H4 (cell line): ENCODE measurements at places on chromosomes 12 and 14. TPM values are rescaled to one million over a fixed set of nuclear protein-coding genes. Genes with fewer than 3 reads are reported as not detected.

- DNase-seq, result no peak
Measured at GRCh38 chr12:80175307-80175930, 76.1 kb downstream of the OTOGL start.

DNA sequence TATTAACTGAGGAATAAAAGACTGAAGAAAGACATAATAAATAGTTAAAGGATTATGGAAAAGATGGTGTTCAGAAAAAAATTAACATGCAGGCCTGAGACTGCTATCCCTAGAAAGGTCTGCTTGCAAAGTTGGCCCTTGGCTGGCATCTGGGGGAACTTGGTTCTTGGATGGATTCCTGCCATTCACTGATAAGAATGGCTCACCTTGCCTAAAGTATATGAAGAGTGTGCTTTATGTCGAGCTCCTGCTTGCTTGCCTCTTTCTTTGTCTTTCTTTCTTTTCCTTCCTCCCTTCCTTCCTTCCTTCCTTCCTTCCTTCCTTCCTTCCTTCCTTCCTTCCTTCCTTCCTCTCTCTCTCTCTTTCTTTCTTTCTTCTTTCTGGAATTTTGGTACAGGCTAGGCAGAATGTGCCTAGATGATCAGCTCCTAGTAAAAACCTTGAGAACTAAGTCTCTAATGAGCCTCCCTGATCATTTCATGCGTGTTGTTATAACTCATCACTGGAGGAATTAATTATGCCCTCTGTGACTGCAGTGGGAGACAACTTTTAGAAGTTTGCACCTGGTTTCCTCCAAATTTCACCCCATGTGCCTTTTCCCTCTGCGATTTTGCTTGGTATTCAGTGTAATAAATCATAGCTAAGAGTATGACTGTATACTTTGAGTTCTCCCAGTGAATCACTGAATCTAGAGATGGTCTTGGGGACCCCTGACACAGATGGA, 44.7 kb downstream of the IFT81 start:
- DNase-seq, result no peak

DNA sequence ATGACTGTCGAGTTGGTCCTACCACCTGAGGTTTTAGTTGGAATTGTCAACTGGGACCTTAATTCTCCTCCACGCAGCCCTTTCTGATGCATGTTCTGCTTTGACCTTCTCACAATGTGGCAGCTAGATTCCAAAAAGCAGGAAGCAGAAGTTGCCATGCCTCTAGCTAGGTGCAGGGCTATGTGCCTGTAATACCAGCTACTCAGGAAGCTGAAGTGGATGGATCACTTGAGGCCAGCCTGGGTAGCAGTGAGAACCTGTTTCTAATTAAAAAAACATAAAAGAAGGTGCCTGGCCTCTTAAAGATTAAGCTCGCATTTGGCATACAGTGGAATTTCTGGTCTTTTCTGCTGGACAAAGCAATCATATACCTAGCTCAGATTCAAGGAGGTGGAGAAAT, 77.1 kb downstream of the FGD4 start:
- no peak for DNase-seq

- no peak for DNase-seq
Measured at GRCh38 chr12:72207079-72207478, 65.1 kb upstream of the TRHDE start.

DNA sequence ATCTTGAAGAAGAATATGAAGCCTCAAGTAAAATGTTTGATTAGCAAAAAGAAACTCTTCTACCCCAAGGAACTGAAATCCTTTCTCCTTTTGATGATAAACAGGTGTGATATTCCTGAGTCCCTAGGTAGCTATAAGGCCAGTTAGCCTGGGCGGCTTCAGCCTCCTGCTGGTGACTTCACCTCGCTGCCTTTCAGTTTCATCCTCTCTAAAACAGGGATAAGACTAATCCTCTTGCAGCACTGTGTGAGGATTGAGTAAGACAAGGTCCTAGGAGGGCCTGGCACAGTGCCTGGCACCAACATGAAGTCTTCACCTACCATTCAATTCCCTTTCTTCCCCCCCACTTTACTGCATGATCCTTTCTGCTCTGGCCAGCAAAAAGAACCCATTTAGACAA, 42.1 kb downstream of the CIT start:
- DNase-seq, result no peak

- DNase-seq, result no peak
Measured at GRCh38 chr12:49689237-49689636, 18.0 kb downstream of the FMNL3 start.

ABHD12B gene
- total RNA-seq, result not detected in 2 replicates

TSFM gene
- total RNA-seq, result 41.3 and 58.6 TPM in 2 replicates

DEGS2 gene
- total RNA-seq, result 0.02 and 0.27 TPM in 2 replicates

NFATC4 gene
- total RNA-seq, result 7.1 and 9.5 TPM in 2 replicates

DCAF11 gene
- total RNA-seq, result 53.4 and 78.4 TPM in 2 replicates

NR1H4 gene
- total RNA-seq, result 1.5 and 2.3 TPM in 2 replicates
